Lung (tissue), 17 donors: ENCODE measurements at places on chromosomes 6 and 20. TPM values are rescaled to one million over a fixed set of nuclear protein-coding genes. Genes with fewer than 3 reads are reported as not detected.

- no peak for DNase-seq
Observed at GRCh38 chr6:107098436-107099307, 16.6 kb downstream of the BEND3 start.

DNA sequence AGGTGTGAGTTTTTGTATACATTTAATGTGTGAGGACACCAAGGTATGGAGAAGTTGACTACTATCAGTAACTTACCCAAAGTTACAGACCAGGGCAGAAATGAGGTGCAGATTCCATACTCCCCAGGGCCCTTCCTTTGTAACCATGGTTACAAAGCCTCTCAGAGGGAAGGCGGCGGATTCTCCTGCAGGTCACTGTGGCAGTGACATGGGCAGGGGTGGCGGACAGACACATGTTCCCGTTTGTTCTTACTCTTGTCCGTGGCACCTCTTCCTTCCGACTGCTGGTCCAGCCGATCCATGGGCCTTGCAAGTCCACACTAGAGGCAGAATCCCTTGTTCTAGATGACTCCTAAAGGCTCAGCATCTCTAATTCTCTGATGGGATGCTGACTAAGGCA, 43.0 kb downstream of the PDYN start:
- DNase-seq, result no peak

DNA sequence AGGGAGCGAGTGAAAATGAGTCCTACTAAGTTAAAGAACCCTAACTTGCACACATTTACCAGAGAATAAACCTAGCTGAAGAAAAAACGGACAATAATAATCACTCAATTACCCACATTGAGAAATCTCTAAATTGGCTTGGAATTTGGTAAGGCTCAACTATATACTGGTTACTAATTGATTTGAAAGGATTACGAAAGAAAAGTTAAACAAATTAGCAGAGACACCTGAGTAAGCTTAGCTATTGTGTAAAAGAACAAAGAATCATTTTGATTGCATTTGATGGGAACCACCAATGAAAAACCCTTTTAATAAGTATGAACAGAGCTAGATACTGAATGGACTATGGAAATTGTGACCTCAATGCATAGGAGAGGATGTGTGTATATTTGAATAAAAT, 118.6 kb upstream of the ADGRF1 start:
- no peak for DNase-seq

DNA sequence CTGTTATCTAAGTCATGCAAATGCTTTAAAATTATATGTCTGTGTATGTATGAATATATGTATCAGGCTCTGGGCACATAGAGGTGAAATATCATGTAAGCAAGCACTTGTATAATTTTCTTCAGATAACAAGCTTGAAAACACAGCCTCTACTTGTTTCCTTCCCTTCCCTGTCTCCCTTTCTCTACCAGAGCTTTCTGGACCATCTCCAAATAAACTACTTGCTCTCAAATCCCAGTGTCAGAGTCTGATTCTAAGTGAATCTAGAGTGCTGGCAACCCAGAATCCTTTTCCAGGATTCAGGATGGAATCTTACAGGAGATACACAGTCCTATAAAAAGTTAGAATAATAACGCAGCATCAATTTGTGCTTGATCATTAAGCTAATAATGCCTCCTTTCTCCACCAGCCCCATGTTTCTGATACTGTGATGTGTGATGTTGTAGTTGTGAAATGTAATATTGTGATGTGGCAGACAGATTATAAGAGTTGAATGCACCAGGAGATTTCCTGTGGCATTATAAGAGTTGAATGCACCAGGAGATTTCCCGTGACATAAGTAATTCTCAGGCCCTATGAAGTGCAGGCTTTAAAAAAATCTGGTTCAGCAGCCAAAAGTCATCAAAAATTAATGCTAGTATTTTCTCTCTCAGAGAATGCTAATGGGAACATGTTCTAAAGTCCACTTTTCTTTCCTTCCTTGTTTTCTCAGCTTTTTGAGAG, 89.6 kb downstream of the PCSK2 start:
- no peak for DNase-seq

The BYSL gene
- 20.4 TPM for polyA plus RNA-seq

- no peak for DNase-seq
Observed at GRCh38 chr20:32908334-32909292, 49.9 kb downstream of the EFCAB8 start.

The FAM184A gene
- polyA plus RNA-seq, result 26.6 TPM

The SLC17A3 gene
- not detected for polyA plus RNA-seq

GRCh38 chr6:90402831-90403192, 106.2 kb upstream of the BACH2 start:
- DNase-seq, result no peak

GRCh38 chr6:136757150-136757549, 35.1 kb downstream of the MAP3K5 start:
- DNase-seq, result no peak

DNA sequence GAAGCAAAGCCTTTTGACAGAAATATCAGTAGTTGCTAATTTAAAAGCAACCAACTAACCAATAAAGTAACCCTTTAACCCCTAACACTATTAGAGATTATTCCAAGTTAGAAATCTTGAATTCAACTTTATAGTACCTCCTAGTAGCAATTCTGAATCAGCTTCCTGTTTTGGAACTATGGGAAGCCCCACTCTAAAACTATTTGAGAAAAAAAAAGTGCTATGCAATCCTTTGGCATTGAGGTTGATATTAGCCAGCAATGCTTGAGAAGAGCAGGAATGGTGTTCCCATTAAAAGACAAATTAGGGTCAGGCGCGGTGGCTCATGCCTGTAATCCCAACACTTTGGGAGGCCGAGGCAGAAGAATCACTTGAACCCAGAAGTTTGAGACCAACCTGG, 306.2 kb upstream of the ZFP64 start:
- DNase-seq, result no peak

The RAET1L gene
- not detected for polyA plus RNA-seq

The BRPF3 gene
- polyA plus RNA-seq, result 7.8 TPM
